ENCODE measurements at places on chromosomes 3 and 15. TPM values are rescaled to one million over a fixed set of nuclear protein-coding genes. Genes with fewer than 3 reads are reported as not detected.

DNA sequence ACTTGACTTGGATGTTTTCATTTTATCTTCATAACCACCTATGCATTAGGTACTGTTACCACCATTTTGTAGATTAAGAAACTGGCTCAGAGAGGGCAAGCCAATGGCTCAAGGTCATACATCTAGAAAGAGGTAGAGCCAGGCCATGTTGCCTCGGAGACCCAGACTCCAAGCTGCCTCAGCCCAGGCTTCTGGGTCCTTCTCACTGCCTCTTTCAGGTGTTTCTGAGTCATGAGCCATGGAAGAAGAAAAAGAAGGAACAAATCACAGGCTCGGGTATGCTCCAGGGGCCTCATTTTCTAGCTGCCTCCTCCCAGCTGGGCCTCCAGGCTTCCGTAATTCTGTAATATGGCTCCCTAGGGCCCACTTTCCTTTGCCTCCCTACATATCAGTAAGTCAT lies 226.5 kb upstream of the TOPAZ1 start:
- H3K27me3 ChIP-seq: no peaks in the 10 kb centered on the region
- H3K4me1 ChIP-seq: no peaks in the 10 kb centered on the region
- DNase-seq: no peak
- H3K27ac ChIP-seq: no peak overlapping the region
- H3K4me3 ChIP-seq: no peak overlapping the region

DNA sequence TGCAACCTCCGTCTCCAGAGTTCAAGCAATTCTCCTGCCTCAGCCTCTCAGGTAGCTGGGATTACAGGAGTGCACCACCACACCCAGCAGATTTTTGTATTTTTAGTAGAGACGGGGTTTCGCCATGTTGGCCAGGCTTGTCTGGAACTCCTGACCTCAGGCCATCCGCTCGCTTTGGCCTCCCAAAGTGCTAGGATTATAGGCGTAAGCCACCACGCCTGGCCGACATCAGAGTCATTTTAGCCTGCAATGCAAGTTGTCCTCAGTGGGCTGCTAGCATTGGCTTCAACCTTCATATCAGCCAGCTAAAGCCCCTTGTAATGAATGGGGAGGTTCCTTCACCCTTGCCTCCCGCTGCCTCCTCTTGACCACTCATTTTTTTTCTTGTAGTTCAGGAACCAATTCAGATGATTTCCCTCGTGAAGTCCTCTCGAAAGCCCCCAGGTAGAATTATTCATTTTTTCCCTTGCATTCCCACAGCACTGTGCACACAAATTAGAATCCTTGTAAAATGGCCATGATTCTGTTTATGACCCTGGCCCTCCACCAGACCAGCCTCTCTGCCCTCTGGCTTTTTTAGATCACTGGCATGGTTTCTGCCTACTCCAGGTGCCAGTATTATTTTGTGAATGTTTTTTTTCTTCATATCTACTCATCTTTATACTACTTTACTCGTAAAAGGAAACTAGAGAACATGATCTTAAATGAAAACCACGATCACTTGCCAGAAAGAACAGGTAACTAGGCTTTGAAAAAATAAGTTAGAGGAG lies 29.1 kb downstream of the FLNB start:
- H3K27ac ChIP-seq: no peak overlapping the region
- no peaks in the 10 kb centered on the region for H3K27me3 ChIP-seq
- H3K36me3 ChIP-seq: no peaks in the 10 kb centered on the region
- no peaks in the 10 kb centered on the region for H3K4me1 ChIP-seq
- DNase-seq: no peak
- H3K4me3 ChIP-seq: no peak overlapping the region

DNA sequence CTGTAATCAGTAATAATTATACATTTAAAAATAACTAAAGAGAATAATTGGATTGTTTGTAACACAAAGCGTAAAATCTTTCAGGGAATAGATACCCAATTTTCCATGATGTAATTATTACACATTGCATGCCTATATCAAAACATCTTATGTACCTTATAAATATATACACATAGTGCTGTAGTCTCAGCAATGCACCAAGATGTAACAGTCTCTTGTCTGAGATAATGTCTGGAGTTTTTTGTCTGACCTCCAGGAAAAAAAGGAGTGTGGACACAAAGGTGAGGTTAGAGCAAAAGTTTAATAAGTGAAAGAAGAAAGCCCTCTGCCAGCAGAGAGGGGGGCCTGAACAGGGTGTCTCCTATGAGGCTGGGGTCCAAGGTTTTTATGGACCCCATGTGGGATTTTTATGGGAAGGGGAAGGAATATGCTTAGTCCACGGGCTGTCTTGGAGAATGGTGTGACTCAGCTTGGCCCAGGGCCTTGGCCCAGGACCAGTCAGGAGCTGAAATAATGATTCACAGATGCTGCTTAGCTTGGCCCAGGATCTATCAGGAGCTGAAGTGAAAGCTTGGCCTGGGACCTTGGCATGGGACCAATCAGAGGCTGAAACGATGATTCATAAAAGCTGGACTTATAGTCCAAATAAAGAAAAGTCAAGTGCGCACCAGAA lies 545.0 kb downstream of the ZPLD1 start:
- H3K4me3 ChIP-seq: no peak overlapping the region
- DNase-seq: peak; percentile 78
- no peaks in the 10 kb centered on the region for H3K4me1 ChIP-seq
- no peak overlapping the region for H3K27ac ChIP-seq

The OXSR1 gene
- 59.6 TPM for polyA plus RNA-seq

Measured in psoas muscle (tissue), 8 donors.